ENCODE measurements at places on chromosomes 12 and 14. TPM values are rescaled to one million over a fixed set of nuclear protein-coding genes. Genes with fewer than 3 reads are reported as not detected.
A peak's percentile ranks its signal among the peaks of the same experiment; 100 is the strongest.

- no peak overlapping the region for H3K27ac ChIP-seq
- no peaks in the 10 kb centered on the region for H3K4me1 ChIP-seq
- no peak overlapping the region for H3K4me3 ChIP-seq
- H3K36me3 ChIP-seq, result no peaks in the 10 kb centered on the region
Observed at GRCh38 chr14:92340931-92341330, 18.0 kb downstream of the SLC24A4 start.

DNA sequence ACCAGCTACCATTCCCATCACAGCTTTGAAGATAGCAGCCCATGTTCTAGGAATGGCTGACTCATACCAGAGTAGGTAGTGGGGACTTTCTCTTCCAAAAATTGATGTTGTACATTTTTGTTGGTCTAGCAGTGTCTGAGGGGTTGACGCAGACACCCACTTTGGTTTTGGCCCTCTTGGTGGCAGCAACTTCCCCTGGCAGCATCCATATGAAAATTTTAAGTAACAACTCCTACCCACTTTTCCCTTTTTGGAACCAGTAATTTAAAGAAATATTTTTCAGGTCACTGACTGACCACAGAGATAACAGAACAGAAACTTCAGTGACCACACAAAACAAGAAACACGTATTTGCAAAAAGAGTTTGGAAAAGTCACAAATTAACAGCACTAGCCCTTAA, 162.0 kb upstream of the TMCC3 start:
- H3K4me1 ChIP-seq, result no peaks in the 10 kb centered on the region
- DNase-seq, result no peak
- no peaks in the 10 kb centered on the region for H3K36me3 ChIP-seq

- no peaks in the 10 kb centered on the region for H3K36me3 ChIP-seq
- H3K27me3 ChIP-seq, result no peaks in the 10 kb centered on the region
- DNase-seq, result no peak
- H3K27ac ChIP-seq, result no peak overlapping the region
Observed at GRCh38 chr12:116670859-116671258, 67.0 kb downstream of the SPRING1 start.

DNA sequence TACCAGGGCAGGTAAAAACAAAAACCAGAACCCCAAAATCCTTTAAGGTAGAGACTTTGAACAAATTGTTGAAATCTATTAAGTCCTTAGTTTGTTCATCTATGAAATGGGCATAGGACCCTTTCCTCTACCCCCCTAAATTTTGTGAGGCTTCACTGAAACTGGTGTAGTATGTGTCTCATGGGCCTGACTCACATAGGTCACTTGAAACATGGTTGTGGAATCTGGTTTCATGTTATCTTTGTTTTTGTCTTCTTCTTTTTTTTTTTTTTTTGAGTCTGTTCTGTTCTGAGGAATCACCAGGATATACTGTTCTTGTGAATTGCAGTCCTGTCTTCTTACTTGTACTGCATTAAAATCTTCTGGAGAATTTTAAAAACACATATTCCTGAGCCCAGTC, 202.2 kb downstream of the KTN1 start:
- no peaks in the 10 kb centered on the region for H3K4me1 ChIP-seq
- no peaks in the 10 kb centered on the region for H3K27me3 ChIP-seq
- H3K36me3 ChIP-seq, result no peaks in the 10 kb centered on the region
- no peak overlapping the region for H3K4me3 ChIP-seq
- no peak overlapping the region for H3K27ac ChIP-seq

GRCh38 chr12:82723093-82723492, 36.4 kb downstream of the TMTC2 start:
- no peak for DNase-seq
- H3K27me3 ChIP-seq, result no peaks in the 10 kb centered on the region
- no peak overlapping the region for H3K4me3 ChIP-seq

The PRB2 gene
- not detected for total RNA-seq

DNA sequence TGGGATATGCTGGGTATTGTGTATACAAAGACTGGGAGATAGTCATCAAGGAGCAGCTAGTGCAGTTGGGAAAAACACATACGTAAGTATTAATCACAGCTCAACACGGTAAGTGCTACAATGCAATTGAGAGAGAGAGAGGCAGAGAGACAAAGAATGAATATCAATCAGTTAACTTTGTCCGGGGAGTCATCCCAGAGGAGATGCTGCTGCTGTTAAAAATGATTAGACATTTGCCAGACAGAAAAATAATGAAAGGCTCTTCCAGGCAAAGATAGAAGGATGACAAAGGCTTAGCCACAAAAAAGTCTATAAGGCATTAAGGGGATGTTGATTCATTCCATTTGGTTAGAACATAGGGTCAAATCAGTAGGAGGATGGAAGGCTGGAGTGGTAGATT, 45.1 kb downstream of the AKAP6 start:
- H3K4me1 ChIP-seq, result peaks cover 25% of the 10 kb centered on the region
- no peaks in the 10 kb centered on the region for H3K36me3 ChIP-seq
- DNase-seq, result no peak
- H3K27me3 ChIP-seq, result no peaks in the 10 kb centered on the region
- no peak overlapping the region for H3K27ac ChIP-seq
- H3K4me3 ChIP-seq, result no peak overlapping the region

DNA sequence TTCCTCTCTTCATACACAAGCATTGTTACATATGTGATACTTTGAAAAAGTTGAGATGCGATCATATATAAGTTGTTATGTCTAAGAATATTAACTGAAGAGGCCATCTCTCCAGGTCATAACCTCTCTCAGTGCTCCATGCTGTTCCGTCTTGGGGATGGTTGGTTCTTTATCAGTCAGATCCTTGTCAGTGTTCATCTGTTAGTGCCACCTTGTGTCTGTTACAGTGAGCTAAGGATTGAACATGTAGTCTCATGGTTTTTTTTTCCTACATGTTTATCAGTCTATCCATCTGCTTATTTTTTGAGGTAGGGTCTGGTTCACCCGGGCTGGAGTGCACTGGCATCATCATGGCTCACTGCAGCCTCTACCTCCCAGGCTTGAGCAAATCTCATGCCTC, 30.5 kb downstream of the EP400 start:
- H3K4me1 ChIP-seq, result no peaks in the 10 kb centered on the region
- no peaks in the 10 kb centered on the region for H3K27me3 ChIP-seq
- H3K27ac ChIP-seq, result no peak overlapping the region
- no peak for DNase-seq

DNA sequence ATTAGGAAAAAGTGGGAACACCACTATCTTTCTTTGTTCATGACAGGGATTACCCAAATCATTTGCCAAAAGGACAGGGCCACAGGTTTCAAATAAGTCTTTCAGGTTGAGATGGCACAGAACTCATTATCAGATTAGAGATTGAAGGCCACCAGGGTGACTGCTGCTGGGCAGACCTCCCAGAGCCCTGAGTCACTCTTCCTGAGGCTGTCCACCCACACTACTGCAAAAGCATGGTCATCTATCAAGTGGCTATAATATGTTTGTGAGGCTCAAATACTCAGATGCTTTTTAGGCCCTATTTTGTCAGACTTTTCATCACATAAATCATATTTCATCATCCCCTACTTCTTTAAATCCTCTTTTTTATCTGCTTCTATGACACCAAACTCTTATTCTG, 155.3 kb upstream of the CCDC196 start:
- no peak for DNase-seq
- no peak overlapping the region for H3K27ac ChIP-seq
- no peaks in the 10 kb centered on the region for H3K27me3 ChIP-seq
- no peaks in the 10 kb centered on the region for H3K36me3 ChIP-seq
- no peaks in the 10 kb centered on the region for H3K4me1 ChIP-seq
- no peak overlapping the region for H3K4me3 ChIP-seq

DNA sequence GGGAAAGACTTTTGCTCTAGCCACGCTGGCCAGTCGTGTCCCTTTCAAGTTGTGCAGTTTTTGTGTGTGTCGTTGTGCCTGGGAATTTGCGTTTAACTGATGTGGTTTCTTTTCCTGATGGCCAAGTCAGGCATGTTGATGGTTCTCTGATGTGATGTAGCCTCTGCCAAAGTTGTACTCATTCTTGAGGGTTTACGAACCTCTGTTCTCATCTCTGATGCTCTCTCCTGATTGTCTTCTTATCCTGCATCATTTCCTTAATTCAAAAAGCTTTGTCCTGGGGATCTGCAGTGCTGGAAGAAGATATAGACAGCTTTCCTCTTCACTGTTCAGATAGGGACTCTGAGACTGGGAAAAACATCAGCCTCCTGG, 25.4 kb downstream of the CD9 start:
- H3K27ac ChIP-seq, result peak overlapping the region; percentile 98
- no peak overlapping the region for H3K4me3 ChIP-seq
- DNase-seq, result no peak
- H3K27me3 ChIP-seq, result no peaks in the 10 kb centered on the region

The ADAM20 gene
- 2.5 TPM for total RNA-seq

GRCh38 chr14:21229821-21230220, 39.4 kb downstream of the HNRNPC start:
- no peak overlapping the region for H3K4me3 ChIP-seq
- peaks cover 41% of the 10 kb centered on the region for H3K4me1 ChIP-seq
- H3K27ac ChIP-seq, result no peak overlapping the region
- peaks cover 89% of the 10 kb centered on the region for H3K36me3 ChIP-seq
- no peaks in the 10 kb centered on the region for H3K27me3 ChIP-seq

The CLEC1B gene
- not detected for total RNA-seq

- H3K27ac ChIP-seq, result peak overlapping the region; percentile 92
- peaks cover 4% of the 10 kb centered on the region for H3K4me1 ChIP-seq
- no peak overlapping the region for H3K4me3 ChIP-seq
- no peaks in the 10 kb centered on the region for H3K36me3 ChIP-seq
- no peak for DNase-seq
Observed at GRCh38 chr12:52901715-52902541, 2.9 kb downstream of the KRT8 start.

DNA sequence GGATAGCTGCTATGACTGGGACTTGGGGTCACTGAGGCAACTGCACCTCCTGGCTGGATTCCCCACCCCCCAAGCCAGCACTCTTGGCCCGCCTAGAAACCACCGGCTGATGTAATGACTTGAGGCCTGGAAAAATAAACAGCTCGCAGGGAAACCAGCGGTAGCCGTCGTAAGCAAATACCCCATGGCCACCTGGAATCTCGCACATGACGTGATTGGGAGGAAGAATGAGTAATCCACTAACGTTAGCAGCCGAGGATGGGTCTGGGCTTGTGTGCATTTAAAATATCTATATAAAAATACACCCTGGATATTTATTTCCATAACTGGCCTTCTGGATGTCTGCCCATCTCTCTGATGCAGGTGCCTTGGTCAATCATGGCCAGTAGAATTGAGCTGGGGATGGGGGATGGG, 120.1 kb downstream of the SMOC1 start:
- H3K27ac ChIP-seq, result no peak overlapping the region
- no peaks in the 10 kb centered on the region for H3K4me1 ChIP-seq
- no peaks in the 10 kb centered on the region for H3K27me3 ChIP-seq
- no peak for DNase-seq
- H3K4me3 ChIP-seq, result no peak overlapping the region

- no peak overlapping the region for H3K27ac ChIP-seq
- H3K4me3 ChIP-seq, result no peak overlapping the region
- no peaks in the 10 kb centered on the region for H3K4me1 ChIP-seq
- DNase-seq, result no peak
Observed at GRCh38 chr14:22315336-22315735, 273.7 kb downstream of the DAD1 start.

The PPP1R1A gene
- total RNA-seq, result 17.5 TPM

The INSM2 gene
- total RNA-seq, result not detected

DNA sequence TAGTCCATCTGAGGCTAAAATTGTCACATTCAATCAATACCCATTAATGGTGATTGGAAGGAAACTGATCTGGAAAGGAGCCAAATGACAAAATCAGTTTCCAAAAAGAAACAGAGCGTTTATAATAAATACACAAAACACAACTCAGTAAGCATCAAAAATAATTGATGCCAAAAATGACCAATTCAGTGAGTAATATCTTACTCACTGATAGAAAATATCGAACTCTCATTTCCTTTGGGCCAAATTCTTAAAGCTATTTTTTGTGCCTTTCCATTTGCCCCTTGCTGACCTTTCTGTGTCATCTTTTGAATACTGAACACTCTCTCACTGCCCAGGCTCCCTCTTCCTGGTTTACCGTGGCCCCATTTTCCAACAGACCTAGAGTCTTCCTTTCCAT, 22.5 kb upstream of the ATP2B1 start:
- no peaks in the 10 kb centered on the region for H3K36me3 ChIP-seq
- DNase-seq, result no peak
- no peaks in the 10 kb centered on the region for H3K27me3 ChIP-seq
- no peak overlapping the region for H3K4me3 ChIP-seq

- peaks cover 37% of the 10 kb centered on the region for H3K36me3 ChIP-seq
- H3K4me1 ChIP-seq, result no peaks in the 10 kb centered on the region
- H3K27ac ChIP-seq, result peak overlapping the region; percentile 89
- no peak for DNase-seq
Observed at GRCh38 chr14:50117456-50117855, 1.1 kb upstream of the VCPKMT start.

DNA sequence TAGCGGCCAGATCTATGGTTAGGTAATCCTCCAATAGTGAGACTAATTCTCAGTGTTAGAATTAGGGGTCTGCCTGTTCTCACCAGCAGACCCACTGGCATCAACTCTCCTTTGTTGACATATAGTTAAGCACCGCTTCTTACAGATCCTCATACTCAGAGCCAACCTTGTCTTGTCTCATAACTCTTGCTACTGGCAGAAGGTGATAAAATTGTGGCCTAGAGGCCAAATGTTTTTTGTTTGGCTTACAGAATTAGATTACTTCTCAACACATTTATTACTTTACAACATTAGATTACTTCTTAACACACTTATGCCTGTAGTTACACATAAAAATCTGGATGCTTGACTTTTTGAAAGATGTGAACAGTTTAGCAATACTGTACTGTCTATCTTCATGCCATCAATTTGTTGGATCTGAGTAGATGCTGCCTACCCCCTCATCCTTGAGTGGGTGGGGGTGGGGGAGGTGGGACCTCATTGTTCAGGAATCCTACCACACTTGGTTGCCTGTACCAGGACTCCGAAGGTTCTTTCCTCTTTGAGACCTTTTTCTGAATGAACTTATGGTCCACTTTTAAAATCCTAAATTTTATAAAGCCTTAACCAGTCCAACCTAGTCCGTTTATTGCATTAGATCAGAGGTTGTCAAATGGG, 7.0 kb downstream of the MTHFD1 start:
- no peaks in the 10 kb centered on the region for H3K27me3 ChIP-seq
- H3K36me3 ChIP-seq, result no peaks in the 10 kb centered on the region

DNA sequence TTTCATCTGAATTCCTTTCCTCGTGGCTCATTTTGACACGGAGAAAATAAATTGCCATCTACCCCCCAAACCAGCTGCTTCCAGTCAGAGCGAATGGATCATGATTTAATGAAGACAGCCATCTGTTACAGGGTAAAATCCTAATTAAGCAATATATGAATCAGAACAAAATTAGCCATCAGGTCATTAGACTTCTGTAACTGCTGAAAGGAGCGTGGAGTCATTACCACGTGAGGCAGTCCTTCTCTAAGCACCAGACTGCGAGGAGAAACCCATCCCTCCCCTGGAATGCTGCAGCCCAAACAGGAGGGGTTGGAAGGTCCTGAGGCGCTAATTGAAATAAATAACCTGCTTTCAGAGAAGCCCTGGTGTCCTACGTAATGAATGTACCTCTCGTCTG, 51.1 kb upstream of the TCL1A start:
- DNase-seq, result no peak
- no peaks in the 10 kb centered on the region for H3K36me3 ChIP-seq
- no peak overlapping the region for H3K27ac ChIP-seq
